Activated CD8-positive, alpha-beta memory T cell treated with anti-CD3 and anti-CD28 coated beads, Interleukin-2, amount 50 U/mL, for 4 hours (primary cell): ENCODE measurements at places on chromosomes 6 and 20.

GRCh38 chr6:130500693-130501092, 134.9 kb downstream of the TMEM200A start:
- DNase-seq = no peak

DNA sequence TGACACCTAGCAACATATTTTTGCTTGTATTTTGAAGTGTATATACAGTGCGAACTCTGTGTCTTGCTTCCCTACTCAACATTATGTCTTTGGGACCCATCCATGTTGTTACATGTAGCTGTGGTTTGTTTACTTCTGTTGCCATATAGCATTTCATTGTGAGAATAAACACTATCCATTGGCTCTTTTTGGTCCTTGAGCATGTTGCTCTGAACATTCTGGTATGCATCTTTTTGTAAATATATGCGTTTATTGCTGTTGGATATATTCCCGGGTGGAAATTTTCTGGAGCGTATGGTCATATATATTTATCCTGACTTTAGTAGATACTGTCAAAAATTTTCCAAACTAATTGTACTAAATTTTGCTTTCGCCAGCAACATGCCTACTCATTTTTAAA, 222.5 kb upstream of the SPTLC3 start:
- DNase-seq = no peak

GRCh38 chr6:107323133-107323785, 136.1 kb downstream of the PDSS2 start:
- no peak for DNase-seq

GRCh38 chr6:75201021-75201420, 4.8 kb downstream of the COL12A1 start:
- DNase-seq = no peak

- no peak for DNase-seq
These were observed 151.1 kb upstream of the B3GAT2 start for GRCh38 chr6:71107911-71108420.

- no peak for DNase-seq
These were observed 333.0 kb downstream of the TAF4 start for GRCh38 chr20:61732511-61733210.

DNA sequence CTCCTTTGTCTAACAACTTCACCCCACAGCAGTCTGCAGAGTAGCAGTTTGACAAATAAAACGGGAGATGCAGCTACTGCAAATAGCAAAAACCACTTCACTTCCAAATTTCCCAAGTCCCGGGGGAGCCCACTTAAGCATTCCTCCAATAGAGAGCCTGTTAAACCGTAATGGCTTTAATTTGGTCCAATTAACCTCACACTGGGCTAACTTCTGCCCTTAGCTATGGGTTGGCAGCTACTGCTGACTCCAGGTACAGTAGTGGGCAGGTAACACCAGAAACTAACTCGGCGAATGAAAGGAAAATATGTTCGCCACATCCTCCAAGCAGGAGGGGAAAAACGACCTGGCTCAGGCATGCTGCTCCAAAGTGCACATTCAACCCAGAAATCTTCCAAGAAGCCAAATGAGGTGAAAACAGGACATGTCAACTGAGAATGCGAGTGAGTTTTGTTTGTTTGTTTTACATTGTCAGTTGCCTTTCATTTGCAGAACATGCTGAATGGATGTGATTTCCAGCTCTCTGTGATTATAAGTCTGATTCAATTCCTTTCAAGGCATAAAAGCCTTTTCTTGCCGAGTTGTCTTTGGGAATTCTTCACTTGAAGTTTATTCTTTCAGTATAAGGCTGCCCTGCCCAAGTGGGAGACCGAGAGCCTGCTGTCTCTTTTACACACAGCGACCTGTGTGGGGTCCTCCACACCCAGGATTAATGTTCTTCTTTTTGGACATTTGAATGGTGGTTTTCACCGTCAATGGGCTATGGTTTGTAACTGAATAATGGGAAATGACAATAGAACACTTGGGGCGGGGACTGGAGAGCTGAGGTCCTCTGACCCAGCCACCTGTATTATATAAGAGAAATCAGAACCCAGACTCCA, 117.3 kb upstream of the ARMC2 start:
- no peak for DNase-seq

DNA sequence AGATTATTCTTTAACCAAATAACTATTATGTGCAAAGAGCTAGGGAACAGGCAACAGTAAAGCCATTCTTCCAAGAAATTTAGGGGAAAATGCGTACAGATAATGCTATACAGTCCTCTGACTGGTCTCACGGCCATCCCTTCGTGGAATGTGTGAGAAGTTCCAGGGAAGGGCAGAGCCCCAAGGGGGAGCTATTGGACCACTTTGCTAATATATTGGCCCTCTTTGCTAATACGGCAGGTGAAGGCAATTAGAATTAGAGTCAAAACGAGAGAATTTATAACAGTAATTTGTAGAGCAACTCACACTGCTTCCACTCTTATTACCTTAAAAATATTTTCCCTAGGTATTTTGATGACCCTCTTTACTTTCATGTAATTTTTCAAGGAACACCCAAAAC, 140.4 kb downstream of the IMPG1 start:
- DNase-seq = no peak

- peak; percentile 61 for DNase-seq
These were observed 611 bp upstream of the RAB22A start for GRCh38 chr20:58308680-58309527.

- DNase-seq = no peak
These were observed 27.9 kb downstream of the ESR1 start for GRCh38 chr6:151835396-151835795.

- DNase-seq = peak; percentile 29
These were observed 77.5 kb downstream of the ATXN1 start for GRCh38 chr6:16683641-16684194.

- DNase-seq = peak; percentile 37
These were observed 94.0 kb downstream of the CD83 start for GRCh38 chr6:14211562-14211942.

DNA sequence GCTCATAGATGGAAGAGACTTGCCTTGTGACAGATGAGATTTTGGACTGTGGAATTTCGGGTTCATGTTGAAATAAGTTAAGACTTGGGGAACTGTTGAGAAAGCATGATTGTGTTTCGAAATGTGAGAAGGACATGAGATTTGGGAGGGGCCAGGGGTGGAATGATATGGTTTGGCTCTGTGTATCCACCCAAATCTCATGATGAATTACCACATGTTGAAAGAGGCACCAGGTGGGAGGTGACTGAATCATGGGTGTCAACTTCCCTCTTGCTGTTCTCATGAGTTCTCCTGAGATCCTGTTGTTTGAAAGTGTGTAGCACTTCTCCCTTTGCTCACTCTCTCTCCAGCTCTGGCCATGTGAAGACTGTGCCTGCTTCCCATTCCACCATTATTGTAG, 17.9 kb downstream of the AHI1 start:
- no peak for DNase-seq

DNA sequence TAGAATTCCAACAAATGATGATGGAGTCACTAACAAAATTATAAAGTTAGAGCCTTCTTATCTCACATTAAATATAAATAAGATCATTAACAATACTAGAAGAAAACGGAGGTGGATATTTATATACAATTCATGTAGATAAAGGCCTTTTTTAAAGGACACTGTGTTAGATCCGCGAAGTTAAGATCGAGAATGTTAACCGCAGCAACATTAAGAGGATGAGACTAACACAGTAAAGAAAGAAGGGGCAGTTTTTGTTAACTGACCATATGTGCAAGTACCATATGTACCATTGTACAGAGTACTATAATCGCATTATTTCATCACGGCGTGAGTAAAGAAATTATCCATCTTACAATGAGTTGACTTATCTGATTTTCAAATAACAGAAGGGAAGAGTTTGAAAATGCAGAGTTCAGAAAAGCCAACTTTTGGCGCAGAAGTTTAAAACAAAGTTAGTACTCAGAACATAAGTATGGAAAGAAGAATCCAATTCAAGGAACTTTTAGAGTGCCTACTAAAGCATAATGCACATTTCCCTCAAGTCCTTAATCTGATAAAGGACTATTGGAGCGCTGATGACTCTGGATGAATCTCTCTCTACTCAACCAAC, 1.4 kb downstream of the FBXL4 start:
- DNase-seq = no peak

- DNase-seq = no peak
These were observed 1090.0 kb downstream of the EPHA7 start for GRCh38 chr6:92329208-92329847.

DNA sequence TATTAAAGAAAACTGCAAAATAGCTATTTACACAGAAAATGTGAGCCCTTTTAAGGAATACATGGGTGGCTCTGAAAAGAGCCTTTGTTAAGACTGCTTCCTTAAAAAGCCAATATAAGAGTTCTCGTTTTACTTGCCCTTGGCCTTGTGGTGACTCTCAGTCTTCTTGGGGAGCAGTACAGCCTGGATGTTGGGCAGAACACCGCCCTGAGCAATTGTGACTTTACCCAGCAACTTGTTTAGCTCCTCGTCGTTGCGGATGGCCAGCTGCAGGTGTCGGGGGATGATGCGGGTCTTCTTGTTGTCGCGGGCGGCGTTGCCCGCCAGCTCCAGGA, 111.5 kb downstream of the HFE start:
- no peak for DNase-seq

DNA sequence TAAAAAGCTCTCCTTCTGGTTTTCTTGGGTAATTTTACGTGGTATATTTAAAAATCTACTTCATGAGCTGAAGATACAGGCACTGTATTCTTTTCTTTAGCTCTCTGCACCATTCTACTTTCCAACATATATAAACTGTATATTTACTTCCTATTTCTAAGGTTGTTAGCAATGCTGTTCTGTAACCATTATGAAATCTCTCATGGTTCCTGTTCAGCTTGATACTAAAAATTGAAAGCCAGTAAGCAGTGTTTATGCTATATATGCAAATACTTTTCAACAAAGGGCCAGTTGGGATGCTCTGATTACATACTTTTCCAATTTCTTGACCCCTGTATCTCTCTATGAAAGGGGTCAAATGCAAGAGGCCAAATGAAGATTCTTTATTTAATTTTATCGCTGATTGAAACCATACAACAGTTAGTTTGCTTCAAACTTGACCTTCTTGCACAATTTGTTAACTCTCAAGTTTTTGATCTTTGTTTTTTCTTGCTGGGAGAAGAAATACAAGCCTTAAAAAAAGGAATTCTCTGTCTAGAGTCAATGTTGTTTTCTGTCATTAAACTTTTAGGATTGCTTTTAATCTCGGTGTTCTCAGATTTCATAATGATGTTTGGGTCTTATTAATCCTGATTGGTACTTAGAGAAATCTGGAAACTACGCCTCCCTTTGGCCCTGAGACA, 223.2 kb downstream of the PRL start:
- no peak for DNase-seq

DNA sequence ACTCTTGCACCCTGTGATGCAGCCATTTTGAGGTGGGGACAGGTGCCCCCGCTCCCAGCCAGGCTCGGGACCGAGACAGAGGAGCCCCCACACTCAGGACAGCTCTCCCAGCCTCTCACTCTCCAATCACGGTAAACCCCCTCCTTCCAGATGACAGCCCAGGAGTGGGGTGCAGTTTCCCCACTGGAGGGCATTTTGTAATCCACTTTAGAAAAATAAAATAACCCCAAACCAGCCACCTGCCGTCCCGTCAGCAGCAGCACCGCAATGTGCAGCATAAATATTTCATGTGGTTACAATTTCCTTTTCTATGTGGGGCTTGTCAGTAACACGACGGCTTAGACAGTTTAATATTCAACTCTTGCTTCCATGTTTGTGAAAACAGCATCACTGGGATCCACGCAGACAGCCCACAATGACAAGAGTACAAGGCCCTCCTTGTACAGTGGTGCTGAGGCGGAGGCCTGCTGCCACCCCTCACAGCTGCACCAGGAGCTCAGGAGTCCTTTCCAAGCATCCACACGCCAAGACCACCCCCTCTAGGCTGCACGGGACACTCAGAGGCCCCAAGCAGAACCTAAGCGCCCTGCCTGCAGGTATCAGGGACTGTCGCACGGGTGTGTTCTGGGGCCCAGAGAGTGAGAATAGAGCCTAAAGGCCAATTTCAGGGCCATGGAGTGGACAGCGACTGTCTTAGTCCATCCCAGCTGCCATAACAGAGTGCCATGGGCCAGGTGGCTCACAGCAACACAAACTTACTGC, 116.7 kb downstream of the JPH2 start:
- DNase-seq = no peak

- no peak for DNase-seq
These were observed 65.8 kb upstream of the JAG1 start for GRCh38 chr20:10739566-10739965.

GRCh38 chr20:54227751-54228150, 19.9 kb downstream of the PFDN4 start:
- no peak for DNase-seq
